ENCODE measurements at places on chromosomes 4 and X.

GRCh38 chr4:37908488-37909331 is 17.8 kb downstream of the TBC1D1 start:
- peaks cover 48% of the 10 kb centered on the region for H3K36me3 ChIP-seq
- H3K27me3 ChIP-seq, result no peaks in the 10 kb centered on the region
- H3K4me1 ChIP-seq, result peaks cover 3% of the 10 kb centered on the region

DNA sequence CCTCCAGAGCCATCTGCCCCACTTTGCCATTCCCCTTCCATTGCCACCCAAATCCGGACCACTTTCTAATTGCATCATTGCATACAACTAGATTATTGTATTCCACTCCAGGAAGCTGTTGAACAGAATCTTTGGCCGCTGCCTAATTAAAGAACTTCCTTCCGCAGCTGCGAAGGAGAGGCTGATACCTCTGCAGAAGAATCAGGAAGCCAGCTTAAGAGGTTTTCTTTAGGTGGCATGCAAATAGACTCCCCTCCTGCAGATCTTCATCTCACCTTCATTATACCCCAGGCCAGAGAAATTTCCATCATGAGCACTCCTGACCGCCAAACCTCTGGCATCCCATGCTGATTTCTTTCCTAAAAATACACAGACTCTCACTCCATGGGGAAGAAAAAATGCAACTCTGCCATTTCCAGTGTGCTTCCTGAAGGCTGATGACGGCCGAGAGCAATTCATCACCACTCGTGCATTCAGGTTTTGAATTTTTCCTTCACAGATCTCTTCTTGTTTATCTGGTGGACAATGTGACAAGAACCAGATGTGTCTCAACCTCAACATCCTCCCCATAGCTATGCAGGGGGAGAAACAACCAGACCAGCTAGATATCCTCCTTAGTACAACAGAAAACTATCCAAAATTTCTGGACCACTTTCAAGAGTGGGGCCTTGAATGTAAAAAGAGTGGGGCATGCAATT is 31.2 kb downstream of the LGI2 start:
- no peak overlapping the region for H3K27ac ChIP-seq
- DNase-seq, result no peak
- no peaks in the 10 kb centered on the region for H3K36me3 ChIP-seq
- peaks cover 4% of the 10 kb centered on the region for H3K4me1 ChIP-seq
- H3K27me3 ChIP-seq, result peaks cover 8% of the 10 kb centered on the region

GRCh38 chr4:54400188-54400587 is 171.1 kb downstream of the PDGFRA start:
- H3K4me1 ChIP-seq, result no peaks in the 10 kb centered on the region
- no peaks in the 10 kb centered on the region for H3K27me3 ChIP-seq
- H3K4me3 ChIP-seq, result no peak overlapping the region

DNA sequence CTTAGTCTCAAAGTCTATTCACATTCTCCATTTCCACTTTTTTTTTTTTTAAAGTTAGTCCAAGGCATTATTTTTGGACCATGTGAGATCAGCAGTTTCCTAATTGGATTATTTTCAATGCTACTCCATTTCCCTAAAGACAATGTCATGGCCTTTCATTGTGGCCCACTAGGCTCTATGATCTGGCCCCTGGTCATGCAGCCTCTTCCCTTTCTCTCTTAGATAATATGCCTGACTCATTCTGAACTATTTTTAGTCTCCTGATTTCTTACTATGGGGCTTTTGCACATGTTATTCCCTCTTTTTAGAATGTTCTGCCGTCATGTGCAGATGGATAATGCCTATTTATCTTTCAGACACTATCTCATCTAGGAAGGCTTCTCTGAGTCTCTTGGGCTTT is 157.3 kb downstream of the TMA16 start:
- no peaks in the 10 kb centered on the region for H3K27me3 ChIP-seq
- H3K27ac ChIP-seq, result no peak overlapping the region
- no peak for DNase-seq

DNA sequence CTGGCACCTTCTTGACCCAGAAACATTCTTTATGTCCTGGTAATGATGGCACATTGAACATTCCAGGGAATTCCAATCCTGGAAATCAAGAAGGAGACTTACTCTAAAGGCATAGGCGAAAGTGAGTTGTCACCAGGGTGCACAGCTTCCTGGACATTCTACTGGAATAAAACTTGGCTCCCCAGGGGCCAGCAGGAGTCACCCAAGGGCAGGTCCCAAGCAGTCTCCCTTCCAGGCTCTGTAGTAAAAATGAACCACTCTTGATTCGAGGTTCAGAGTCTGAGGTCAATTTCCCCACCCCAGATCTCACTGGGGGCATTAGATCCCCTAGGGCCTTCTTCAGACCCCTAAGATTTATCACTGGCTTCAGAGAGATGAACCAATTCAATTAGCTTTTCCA is 338.7 kb upstream of the GATB start:
- H3K36me3 ChIP-seq, result peaks cover 30% of the 10 kb centered on the region
- no peaks in the 10 kb centered on the region for H3K27me3 ChIP-seq
- peak; percentile 44 for DNase-seq
- no peak overlapping the region for H3K4me3 ChIP-seq

DNA sequence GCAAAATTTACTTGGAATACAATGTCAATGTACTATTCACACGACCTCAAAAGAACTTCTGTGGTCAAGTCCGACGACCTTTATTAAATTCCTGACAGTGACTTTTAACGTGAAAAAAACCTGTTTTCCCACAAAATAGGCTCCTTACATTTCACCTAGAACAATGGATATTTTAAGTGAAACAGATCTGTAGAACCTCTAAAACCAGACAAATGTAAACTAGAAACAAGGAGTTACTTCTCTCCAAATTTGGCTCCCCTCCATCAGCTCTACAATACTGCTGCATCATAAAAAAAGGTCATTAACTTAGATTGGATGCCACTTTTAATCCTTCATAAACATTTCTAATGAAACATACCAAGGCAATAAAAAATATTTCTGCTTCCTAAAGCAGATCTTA is 1.2 kb downstream of the NEK1 start:
- H3K4me3 ChIP-seq, result peak overlapping the region; percentile 89
- H3K4me1 ChIP-seq, result peaks cover 41% of the 10 kb centered on the region
- H3K27ac ChIP-seq, result peak overlapping the region; percentile 97
- H3K27me3 ChIP-seq, result no peaks in the 10 kb centered on the region
- no peak for DNase-seq

- H3K27me3 ChIP-seq, result no peaks in the 10 kb centered on the region
- no peak for DNase-seq
- H3K36me3 ChIP-seq, result no peaks in the 10 kb centered on the region
- no peaks in the 10 kb centered on the region for H3K4me1 ChIP-seq
- no peak overlapping the region for H3K4me3 ChIP-seq
Measured at GRCh38 chr4:73683033-73683432, 57.3 kb upstream of the CXCL8 start.

- no peaks in the 10 kb centered on the region for H3K36me3 ChIP-seq
- no peak overlapping the region for H3K4me3 ChIP-seq
- no peaks in the 10 kb centered on the region for H3K27me3 ChIP-seq
- no peak overlapping the region for H3K27ac ChIP-seq
- H3K4me1 ChIP-seq, result no peaks in the 10 kb centered on the region
Measured at GRCh38 chrX:66672106-66672505, 33.2 kb upstream of the EDA2R start.

DNA sequence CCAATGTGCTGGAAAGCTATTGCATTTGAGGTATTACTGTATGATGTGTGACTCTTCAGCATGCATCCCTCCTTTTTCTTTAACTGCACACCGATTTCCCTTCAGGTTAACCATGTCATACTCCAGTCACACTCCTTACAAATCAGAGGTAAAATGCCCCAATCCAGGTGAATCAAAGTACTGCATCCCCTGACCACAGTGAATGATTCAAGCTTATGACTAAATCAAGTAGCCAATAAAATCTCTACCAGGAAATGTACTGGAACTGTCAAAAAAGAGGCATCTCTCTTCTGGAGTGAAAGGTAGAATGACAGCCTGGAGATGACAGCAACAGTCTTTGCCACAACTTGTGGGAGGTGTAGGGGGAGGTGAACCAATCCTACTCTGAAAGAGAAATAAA is 10.4 kb downstream of the ADAMTS3 start:
- H3K4me3 ChIP-seq, result no peak overlapping the region
- no peaks in the 10 kb centered on the region for H3K4me1 ChIP-seq
- H3K36me3 ChIP-seq, result no peaks in the 10 kb centered on the region
- H3K27ac ChIP-seq, result no peak overlapping the region
- DNase-seq, result no peak

DNA sequence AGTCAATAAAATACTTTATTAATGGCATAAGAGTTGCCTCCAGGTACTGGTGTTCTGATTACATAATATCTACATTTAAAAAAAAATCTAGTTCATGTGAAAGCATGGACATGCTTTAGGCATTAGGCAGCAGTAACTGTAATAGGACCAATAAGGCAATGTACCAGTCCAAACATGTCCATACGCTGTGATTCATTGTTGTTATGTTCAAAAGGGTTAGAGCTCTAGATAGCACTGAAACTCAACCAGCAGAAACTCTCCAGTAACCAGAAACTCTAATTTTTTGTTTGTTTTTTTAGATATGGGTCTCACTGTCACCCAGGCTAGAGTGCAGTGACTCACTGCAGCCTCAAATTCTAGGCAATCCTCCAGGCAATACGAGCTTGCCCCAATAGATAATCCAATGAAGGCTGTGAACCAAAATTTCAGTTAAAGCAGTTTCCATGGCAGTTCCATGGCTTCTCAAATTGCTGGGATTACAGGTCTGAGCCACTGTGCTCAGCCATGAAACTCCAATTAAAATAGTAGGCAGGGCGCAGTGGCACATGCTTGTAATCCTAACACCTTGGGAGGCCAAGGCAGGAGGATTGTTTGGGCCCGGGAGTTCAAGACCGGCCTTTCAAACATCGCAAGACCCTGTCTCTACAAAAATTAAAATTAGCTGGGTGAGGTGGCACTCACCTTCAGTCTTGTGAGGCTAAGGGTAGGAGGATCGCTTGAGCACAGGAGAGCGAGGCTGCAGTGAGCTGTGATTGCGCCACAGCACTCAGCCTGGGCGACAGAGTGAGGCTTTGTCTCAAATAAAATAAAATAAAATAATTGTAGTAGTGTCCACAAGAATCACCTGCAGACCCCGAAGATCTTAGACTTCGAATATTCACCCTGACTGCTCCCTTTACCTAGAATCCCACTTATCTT is 36.3 kb downstream of the MGARP start:
- no peak overlapping the region for H3K4me3 ChIP-seq
- no peak overlapping the region for H3K27ac ChIP-seq
- no peak for DNase-seq
- H3K27me3 ChIP-seq, result no peaks in the 10 kb centered on the region
- no peaks in the 10 kb centered on the region for H3K36me3 ChIP-seq
- H3K4me1 ChIP-seq, result no peaks in the 10 kb centered on the region

- no peak overlapping the region for H3K4me3 ChIP-seq
- H3K4me1 ChIP-seq, result no peaks in the 10 kb centered on the region
- no peaks in the 10 kb centered on the region for H3K27me3 ChIP-seq
- no peak for DNase-seq
- H3K36me3 ChIP-seq, result no peaks in the 10 kb centered on the region
Measured at GRCh38 chr4:55183926-55184599, 58.7 kb upstream of the KDR start.

GRCh38 chr4:147969573-147970385 is 237.9 kb downstream of the ARHGAP10 start:
- DNase-seq, result no peak
- H3K27me3 ChIP-seq, result no peaks in the 10 kb centered on the region
- no peak overlapping the region for H3K27ac ChIP-seq
- H3K4me3 ChIP-seq, result no peak overlapping the region

GRCh38 chrX:63434665-63435064 is 83.5 kb upstream of the SPIN4 start:
- peaks cover 3% of the 10 kb centered on the region for H3K36me3 ChIP-seq
- DNase-seq, result no peak
- no peaks in the 10 kb centered on the region for H3K4me1 ChIP-seq
- H3K27me3 ChIP-seq, result no peaks in the 10 kb centered on the region

GRCh38 chrX:71989768-71990426 is 79.3 kb downstream of the NHSL2 start:
- H3K27me3 ChIP-seq, result peaks cover 3% of the 10 kb centered on the region
- no peak overlapping the region for H3K27ac ChIP-seq
- DNase-seq, result no peak
- H3K4me1 ChIP-seq, result peaks cover 5% of the 10 kb centered on the region

GRCh38 chrX:130097507-130098209 is 12.6 kb downstream of the ELF4 start:
- peak overlapping the region; percentile 31 for H3K4me3 ChIP-seq
- H3K27me3 ChIP-seq, result no peaks in the 10 kb centered on the region
- peaks cover 81% of the 10 kb centered on the region for H3K4me1 ChIP-seq
- H3K27ac ChIP-seq, result peak overlapping the region; percentile 77
- DNase-seq, result peak; percentile 42

DNA sequence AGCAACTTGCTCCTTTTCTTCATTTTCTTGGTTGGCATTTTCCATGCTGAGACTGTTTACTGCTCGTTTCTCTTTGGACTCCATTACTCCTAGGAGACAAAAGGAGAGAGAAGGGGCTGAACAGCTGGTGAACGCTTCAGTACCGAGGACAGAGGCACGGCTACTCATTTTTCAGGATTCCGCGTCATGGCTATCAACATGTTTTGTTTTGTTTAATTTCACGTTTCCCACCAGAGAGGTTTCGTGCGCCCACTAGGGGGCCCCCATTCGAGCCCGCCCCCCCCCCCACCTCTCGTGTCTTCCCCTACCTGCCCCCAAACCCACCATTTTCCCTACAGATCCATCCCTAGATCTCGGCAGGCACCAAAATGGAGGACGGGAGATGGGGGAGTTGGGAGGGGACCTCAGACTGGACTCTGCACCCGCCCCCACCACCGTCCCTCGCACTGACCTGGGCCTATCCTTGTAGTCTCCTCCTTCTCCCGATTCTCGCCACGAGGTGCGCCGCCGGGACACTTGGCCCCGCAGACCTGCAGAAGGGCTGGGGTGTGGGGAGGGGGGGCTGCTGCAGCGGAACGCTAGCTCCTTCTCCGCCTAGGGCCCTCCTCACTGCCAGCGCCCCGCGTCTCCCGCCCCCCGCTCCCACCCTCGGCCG is 653 bp downstream of the BEX1 start:
- peaks cover 2% of the 10 kb centered on the region for H3K4me1 ChIP-seq
- H3K27me3 ChIP-seq, result peaks cover 24% of the 10 kb centered on the region
- no peak for DNase-seq
- H3K4me3 ChIP-seq, result no peak overlapping the region
- no peaks in the 10 kb centered on the region for H3K36me3 ChIP-seq
